ENCODE measurements at places on chromosomes 2 and 18. TPM values are rescaled to one million over a fixed set of nuclear protein-coding genes. Genes with fewer than 3 reads are reported as not detected.

Gene SS18
- 83.1 TPM for total RNA-seq

Gene PDE1A
- total RNA-seq, result 27.9 TPM

Gene DNAJC5G
- not detected for total RNA-seq

Gene HOXD13
- not detected for total RNA-seq

Gene SCN2A
- total RNA-seq, result 10.9 TPM

Gene KRTCAP3
- 0.26 TPM for total RNA-seq

Gene PROKR1
- not detected for total RNA-seq

Gene SERPINB3
- total RNA-seq, result not detected

Gene CDH19
- not detected for total RNA-seq

Gene BOLL
- total RNA-seq, result not detected

Gene DSEL
- 74.9 TPM for total RNA-seq

Measured in bronchial smooth muscle cell (primary cell).